ENCODE measurements at places on chromosomes 5 and 9.
A peak's percentile ranks its signal among the peaks of the same experiment; 100 is the strongest.

GRCh38 chr5:120088412-120088811 lies 375.7 kb upstream of the PRR16 start:
- DNase-seq = no peak

GRCh38 chr5:129904102-129904666 lies at the start of gene CHSY3:
Gene CHSY3 (plus strand): TSS chr5:129904465.
- DNase-seq = peak; percentile 32

GRCh38 chr5:59559323-59559722 lies 334.2 kb downstream of the PDE4D start:
- DNase-seq = no peak

DNA sequence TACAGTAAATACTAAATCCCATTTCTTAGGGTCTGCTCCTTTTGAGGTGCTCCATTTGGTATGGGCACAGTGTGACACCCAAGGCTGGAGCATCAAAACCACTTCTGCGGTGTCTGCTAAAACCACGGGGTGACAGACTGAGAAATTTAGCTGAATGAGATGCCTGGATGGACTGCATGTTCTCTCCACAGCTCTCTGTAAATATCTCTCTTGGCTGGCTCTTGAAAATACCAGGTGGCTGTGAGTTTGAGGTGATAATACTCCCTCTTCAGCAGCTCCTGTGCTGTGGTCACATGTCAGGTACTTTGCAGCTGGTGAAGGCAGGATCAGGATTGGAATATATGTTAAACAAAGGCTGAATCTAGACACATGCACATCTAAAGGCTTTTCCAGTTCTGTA lies 93.7 kb upstream of the SIMC1 start:
- DNase-seq = no peak

DNA sequence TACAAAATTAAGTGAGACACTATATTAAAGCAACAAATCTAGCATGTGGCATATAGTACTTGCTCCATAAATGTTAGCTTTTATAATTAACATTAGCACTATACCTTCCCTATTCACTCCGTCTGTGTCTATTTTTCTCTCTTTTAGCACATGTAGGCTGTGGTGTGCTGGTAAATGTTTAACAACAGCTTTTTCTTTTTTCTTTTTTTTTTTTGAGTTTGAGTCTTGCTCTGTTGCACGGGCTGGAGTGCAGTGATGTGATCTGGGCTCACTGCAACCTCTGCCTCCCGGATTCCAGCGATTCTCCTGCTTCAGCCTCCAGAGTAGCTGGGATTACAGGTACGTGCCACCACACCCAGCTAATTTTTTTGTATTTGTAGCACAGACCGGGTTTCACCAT lies 62.1 kb downstream of the SPRY4 start:
- DNase-seq = no peak

- DNase-seq = no peak
Measured at GRCh38 chr5:57452885-57453284, 29.7 kb downstream of the ACTBL2 start.

GRCh38 chr5:149040421-149040820 lies 22.4 kb downstream of the SH3TC2 start:
- no peak for DNase-seq

GRCh38 chr9:134327671-134328231 lies 1.5 kb downstream of the RXRA start:
- DNase-seq = no peak
